8988T (cell line): ENCODE measurements at places on chromosomes 12 and 14.

DNA sequence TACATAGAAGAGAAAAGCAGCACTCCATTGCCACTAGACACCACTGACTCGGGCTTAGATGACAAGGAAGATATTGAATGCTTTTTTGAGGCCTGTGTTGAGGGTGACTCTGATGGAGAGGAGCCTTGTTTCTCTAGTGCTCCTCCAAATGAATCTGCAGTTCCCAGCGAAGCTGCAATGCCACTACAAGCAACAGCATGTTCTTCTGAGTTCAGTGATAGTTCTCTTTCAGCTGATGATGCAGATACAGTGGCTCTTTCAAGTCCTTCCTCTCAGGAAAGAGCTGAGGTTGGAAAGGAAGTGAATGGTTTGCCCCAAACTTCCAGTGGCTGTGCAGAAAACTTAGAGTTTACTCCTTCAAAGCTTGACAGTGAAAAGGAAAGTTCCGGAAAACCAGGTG, 114.5 kb upstream of the NPAS3 start:
- no peak for DNase-seq

- no peak for DNase-seq
Observed at GRCh38 chr14:41810362-41810761, 203.7 kb downstream of the LRFN5 start.

DNA sequence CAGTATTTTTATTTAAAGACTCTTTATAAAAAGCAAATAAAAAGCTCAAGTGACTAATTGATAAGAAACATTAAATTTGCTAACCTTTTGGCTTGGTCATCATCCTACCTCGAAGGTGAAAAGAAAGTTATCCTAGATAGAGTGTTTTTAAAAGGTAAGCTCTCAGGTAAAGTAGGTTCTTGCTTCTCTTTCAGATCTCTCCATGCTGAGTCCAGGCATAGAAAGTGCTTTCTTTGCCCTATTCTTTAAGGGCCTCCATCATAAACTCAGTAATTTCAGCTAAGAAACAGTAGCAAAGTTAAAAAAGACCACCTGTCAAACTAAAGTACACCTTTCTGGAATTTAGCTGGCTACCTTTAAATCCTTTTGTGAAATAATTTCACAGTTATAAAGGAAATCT, 20.6 kb upstream of the ANHX start:
- DNase-seq: no peak

DNA sequence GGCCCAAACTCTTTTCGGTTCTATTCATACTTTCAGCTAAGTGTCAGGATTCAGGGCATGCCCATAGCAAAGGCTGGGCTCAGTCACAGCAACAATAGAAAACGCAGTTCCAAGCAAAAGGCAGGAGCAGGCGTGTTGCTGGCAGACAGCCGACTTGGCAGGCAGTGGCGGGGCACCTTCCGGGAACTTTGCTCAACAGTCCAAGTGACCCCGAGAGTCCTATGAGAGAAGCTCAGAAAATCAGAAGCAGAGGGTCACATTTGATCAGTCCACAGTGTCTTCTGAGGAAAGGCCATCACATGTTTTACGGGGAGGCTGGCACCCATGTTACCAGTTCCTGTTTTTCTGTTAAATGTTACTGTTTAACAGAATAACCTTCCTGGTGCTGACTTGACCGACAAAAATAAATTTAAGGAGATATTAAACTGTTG, 115.0 kb downstream of the DACT1 start:
- DNase-seq: no peak

- no peak for DNase-seq
Observed at GRCh38 chr14:65396082-65396910, 16.2 kb upstream of the FUT8 start.
